ENCODE measurements at places on chromosomes 1 and 21. TPM values are rescaled to one million over a fixed set of nuclear protein-coding genes. Genes with fewer than 3 reads are reported as not detected.

PGBD5 gene
- 1.3 TPM for total RNA-seq

TMPRSS15 gene
- total RNA-seq, result not detected

CAPN9 gene
- total RNA-seq, result not detected

DNA sequence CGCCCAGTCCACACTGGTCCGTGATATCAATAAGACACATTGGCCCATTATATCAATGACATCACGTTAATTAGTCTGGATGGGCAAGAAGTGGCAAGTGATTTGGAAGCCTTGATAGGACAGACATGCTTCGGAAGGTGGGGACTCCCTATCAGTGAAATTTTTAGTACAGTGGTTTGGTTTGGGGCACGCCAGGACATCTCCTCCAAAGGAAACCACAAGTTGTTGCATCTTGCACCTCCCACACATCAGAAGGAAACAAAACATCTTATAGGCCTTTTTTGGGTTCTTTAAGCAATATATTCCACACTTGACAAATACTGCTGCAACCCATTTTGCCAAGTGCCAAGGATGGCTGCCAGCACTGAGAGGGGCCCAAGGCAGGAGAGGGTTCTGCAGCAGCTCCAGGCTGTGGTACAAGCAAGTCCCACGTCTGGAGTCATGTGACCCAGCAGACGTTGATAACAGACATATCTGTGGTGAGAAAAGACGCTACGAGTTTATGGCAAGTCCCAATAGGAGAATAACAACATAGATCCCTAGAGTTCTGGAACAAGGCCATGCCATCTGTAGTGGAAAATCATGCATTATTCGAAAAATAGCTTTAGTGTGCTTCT, 95.3 kb upstream of the DISP3 start:
- H3K27me3 ChIP-seq, result peaks cover 14% of the 10 kb centered on the region
- no peak for DNase-seq
- no peaks in the 10 kb centered on the region for H3K36me3 ChIP-seq
- H3K27ac ChIP-seq, result no peak overlapping the region

DNA sequence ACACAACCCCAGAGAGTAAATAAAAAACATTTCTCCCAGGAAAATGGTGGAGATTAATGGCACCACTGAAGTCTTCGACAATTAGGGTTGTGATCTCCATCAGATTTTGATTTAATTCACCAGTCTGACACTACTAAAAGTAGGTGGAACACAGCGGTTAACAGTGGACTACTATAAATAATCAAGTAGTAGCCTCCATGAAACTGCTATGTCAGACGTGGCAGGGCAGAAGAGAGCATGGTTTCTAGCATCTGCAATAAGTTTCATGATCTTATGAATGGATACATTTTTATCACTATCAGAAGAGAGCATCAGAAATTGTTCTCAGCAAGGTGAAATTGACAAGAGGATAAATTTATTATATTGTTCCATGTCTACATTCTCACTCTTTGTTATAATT, 1706.6 kb downstream of the MRPL39 start:
- H3K4me3 ChIP-seq, result no peak overlapping the region
- no peak for DNase-seq
- H3K4me1 ChIP-seq, result no peaks in the 10 kb centered on the region
- H3K27ac ChIP-seq, result no peak overlapping the region
- no peaks in the 10 kb centered on the region for H3K27me3 ChIP-seq

- peak overlapping the region; percentile 99 for H3K27ac ChIP-seq
- peaks cover 15% of the 10 kb centered on the region for H3K4me1 ChIP-seq
- H3K36me3 ChIP-seq, result peaks cover 59% of the 10 kb centered on the region
- peak overlapping the region; percentile 85 for H3K4me3 ChIP-seq
- no peaks in the 10 kb centered on the region for H3K27me3 ChIP-seq
Measured at GRCh38 chr1:50976890-50977574, 7.0 kb downstream of the CDKN2C start.

- no peak for DNase-seq
- H3K4me1 ChIP-seq, result no peaks in the 10 kb centered on the region
- no peaks in the 10 kb centered on the region for H3K27me3 ChIP-seq
- H3K36me3 ChIP-seq, result 0 out of 2 replicates have a peak, but pooled peaks cover 6% of the 10 kb centered on the region
- no peak overlapping the region for H3K27ac ChIP-seq
Measured at GRCh38 chr1:227586733-227587132, 23.4 kb downstream of the ZNF678 start.

DNA sequence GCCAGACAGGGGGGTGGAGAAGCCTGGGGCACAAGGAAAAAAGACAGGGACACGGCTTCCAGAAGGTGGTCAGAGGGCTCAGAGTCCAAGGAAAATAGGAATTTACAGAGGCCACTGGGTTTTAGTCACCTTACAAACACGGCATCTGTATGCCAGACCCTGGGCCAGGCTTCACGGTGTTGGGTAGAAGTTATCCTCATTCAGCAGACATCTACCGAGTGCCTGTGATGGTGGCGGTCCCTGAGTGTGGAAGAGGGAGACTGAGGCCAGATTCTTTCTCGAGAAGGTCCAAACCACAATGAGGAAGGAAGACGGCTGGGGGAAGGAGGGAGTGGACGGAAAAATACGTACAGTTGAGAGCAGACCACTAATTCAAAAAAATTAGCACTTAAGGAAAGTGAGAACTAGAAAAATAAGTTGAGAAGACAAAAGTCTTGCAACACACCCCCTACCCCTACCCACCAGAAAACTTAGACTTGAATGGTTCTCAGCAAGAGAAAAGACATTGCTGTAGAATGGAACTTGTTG, 864 bp upstream of the BTG2 start:
- H3K4me3 ChIP-seq, result peak overlapping the region; percentile 73
- no peaks in the 10 kb centered on the region for H3K27me3 ChIP-seq
- DNase-seq, result no peak
- no peaks in the 10 kb centered on the region for H3K36me3 ChIP-seq
- H3K27ac ChIP-seq, result no peak overlapping the region

DNA sequence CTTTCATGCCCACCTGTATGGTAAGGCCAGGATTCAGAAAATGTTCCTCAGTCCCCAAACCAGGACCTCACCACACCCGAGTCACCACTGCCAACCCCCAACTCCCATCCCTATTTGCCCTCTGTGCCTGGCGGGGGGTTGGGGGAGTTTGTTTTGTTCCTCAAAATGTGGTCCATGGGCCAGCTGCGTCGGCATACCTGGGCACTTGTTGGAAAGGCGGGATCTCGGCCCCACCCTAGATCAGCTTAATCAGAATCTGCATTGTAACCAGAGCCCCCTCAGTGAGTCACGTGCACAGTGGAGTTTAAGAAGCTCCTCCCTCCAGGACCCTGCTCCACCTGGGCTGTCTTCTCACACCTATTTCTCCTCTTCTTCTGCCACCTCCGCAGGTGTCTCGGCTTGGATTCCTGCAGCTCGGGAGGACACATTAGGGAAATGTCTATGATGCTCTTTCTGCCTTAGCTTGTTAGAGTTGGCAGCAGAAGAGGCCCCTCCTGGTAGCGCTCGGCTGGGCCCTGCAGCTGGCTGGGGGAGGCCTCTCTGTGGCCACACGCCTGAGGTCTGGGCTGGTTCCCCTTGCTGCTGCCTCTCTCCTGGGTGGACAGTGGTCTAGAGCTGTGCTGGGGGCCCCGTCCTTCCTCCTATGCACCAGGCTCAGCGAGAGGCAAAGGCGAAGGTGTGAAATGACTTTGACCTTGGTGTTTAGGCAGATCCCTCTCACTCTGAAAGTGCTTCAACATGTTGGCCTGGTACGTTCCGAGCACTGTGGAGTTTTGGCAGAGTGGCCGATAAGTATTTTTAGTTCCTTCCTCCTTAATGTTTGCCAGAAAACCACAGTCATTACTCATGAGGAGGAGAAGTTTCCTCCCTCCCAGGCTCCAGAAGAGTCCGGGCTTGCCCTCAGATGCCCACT, 41.8 kb upstream of the CAMTA1 start:
- H3K36me3 ChIP-seq, result no peaks in the 10 kb centered on the region
- peaks cover 5% of the 10 kb centered on the region for H3K27me3 ChIP-seq
- H3K4me1 ChIP-seq, result peaks cover 10% of the 10 kb centered on the region
- no peak overlapping the region for H3K4me3 ChIP-seq
- H3K27ac ChIP-seq, result no peak overlapping the region

- no peaks in the 10 kb centered on the region for H3K36me3 ChIP-seq
- no peak overlapping the region for H3K4me3 ChIP-seq
- no peak for DNase-seq
- H3K4me1 ChIP-seq, result no peaks in the 10 kb centered on the region
Measured at GRCh38 chr1:165218731-165219130, 137.8 kb downstream of the LMX1A start.

DNA sequence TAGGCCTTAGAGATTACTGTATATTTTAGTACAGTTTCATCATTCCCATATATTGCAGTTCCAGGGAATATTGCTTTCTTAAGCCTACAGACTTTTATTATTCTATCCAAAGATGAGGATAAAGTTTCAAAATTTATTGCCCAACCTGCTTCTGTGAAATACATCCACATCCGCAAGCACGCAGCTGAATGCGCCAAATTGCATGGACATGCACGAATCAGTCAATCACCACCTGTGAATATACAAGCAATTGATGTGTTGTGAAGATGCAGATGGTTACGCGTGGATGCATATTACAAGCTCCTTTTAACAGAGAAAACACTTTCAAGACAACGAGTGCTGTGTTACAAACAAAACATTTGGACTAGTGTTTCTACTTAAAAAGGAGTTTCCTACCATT, 577.8 kb upstream of the PLXNA2 start:
- H3K4me3 ChIP-seq, result no peak overlapping the region
- no peak overlapping the region for H3K27ac ChIP-seq
- no peaks in the 10 kb centered on the region for H3K36me3 ChIP-seq
- no peaks in the 10 kb centered on the region for H3K4me1 ChIP-seq
- H3K27me3 ChIP-seq, result no peaks in the 10 kb centered on the region
- DNase-seq, result no peak

DNA sequence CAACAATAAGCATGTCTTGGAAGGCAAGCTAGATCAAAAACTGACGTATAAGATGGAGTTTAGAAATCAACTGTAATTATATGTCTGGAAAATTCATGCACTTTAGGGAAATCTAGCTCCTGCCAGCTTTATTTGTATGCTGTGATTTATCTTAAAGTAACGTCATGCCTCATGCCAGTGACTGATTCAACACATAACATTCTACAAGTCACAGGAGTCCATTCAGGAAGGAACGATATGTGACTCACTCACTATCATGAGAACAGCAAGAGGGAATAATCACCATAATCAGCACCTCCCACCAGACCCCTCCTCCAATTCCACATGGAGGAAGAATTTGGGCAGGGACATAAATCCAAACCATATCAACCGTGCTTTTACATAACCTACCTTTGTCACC, 682.4 kb upstream of the ADAMTS5 start:
- H3K27ac ChIP-seq, result peak overlapping the region; percentile 73
- no peaks in the 10 kb centered on the region for H3K36me3 ChIP-seq
- DNase-seq, result peak; percentile 43

- no peak overlapping the region for H3K4me3 ChIP-seq
- DNase-seq, result no peak
- no peaks in the 10 kb centered on the region for H3K4me1 ChIP-seq
- no peak overlapping the region for H3K27ac ChIP-seq
- H3K27me3 ChIP-seq, result no peaks in the 10 kb centered on the region
Measured at GRCh38 chr1:241240069-241240468, 116.9 kb downstream of the RGS7 start.

GRCh38 chr1:152901631-152902030, 6.7 kb upstream of the IVL start:
- H3K4me3 ChIP-seq, result no peak overlapping the region
- H3K27ac ChIP-seq, result no peak overlapping the region
- DNase-seq, result no peak

- H3K36me3 ChIP-seq, result no peaks in the 10 kb centered on the region
- no peak overlapping the region for H3K27ac ChIP-seq
- no peaks in the 10 kb centered on the region for H3K27me3 ChIP-seq
- H3K4me1 ChIP-seq, result no peaks in the 10 kb centered on the region
Measured at GRCh38 chr21:17050156-17050555, 462.7 kb upstream of the CXADR start.

- H3K4me1 ChIP-seq, result peaks cover 13% of the 10 kb centered on the region
- no peak overlapping the region for H3K4me3 ChIP-seq
- DNase-seq, result no peak
- H3K36me3 ChIP-seq, result peaks cover 4% of the 10 kb centered on the region
- H3K27ac ChIP-seq, result no peak overlapping the region
- H3K27me3 ChIP-seq, result no peaks in the 10 kb centered on the region
Measured at GRCh38 chr1:168116327-168116799, 20.4 kb downstream of the GPR161 start.

GRCh38 chr1:226308166-226308722, 720 bp downstream of the LIN9 start:
- peak overlapping the region; percentile 87 for H3K27ac ChIP-seq
- peaks cover 4% of the 10 kb centered on the region for H3K27me3 ChIP-seq
- H3K4me1 ChIP-seq, result peaks cover 16% of the 10 kb centered on the region

DNA sequence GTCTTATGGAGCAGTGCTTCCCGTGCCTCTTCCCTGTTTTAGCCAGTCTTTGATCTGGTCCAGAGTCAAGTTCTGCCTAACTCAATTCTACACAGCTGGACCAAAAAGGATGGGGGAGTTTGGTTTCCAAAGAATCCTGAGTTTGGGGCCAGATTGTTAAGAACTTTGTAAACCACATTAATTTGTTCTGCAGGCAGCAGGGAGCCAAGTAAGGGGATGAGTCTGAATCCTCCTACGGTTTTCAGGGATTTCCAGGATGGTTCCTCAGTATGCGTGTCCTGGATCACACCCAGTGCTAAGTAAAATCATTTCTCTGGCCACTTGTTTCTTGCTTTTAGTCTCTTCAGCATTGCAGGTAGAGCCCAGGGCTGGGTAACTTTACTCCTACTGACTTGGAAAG, 26.1 kb upstream of the GJA5 start:
- H3K4me1 ChIP-seq, result no peaks in the 10 kb centered on the region
- no peak for DNase-seq
- no peak overlapping the region for H3K4me3 ChIP-seq
- H3K27me3 ChIP-seq, result peaks cover 6% of the 10 kb centered on the region

GRCh38 chr1:33004613-33005012, 32.1 kb downstream of the AK2 start:
- no peak for DNase-seq
- H3K36me3 ChIP-seq, result peaks cover 27% of the 10 kb centered on the region
- no peaks in the 10 kb centered on the region for H3K4me1 ChIP-seq
- H3K27me3 ChIP-seq, result no peaks in the 10 kb centered on the region

GRCh38 chr1:203567596-203567995, 59.0 kb upstream of the ATP2B4 start:
- H3K36me3 ChIP-seq, result no peaks in the 10 kb centered on the region
- no peak overlapping the region for H3K27ac ChIP-seq
- no peaks in the 10 kb centered on the region for H3K27me3 ChIP-seq
- no peak for DNase-seq
- peaks cover 27% of the 10 kb centered on the region for H3K4me1 ChIP-seq
- H3K4me3 ChIP-seq, result no peak overlapping the region

All from SJSA1 (cell line).